ENCODE measurements at places on chromosomes 12 and 14.
A peak's percentile ranks its signal among the peaks of the same experiment; 100 is the strongest.

GRCh38 chr12:6765634-6766581 is at the start of gene PTMS:
PTMS (plus strand) TSS chr12:6766363; CDS start chr12:6766706, 343 bp downstream.
- peak; percentile 36 for DNase-seq

GRCh38 chr12:56677680-56678079 is 10.4 kb downstream of the PTGES3 start:
- DNase-seq = no peak

DNA sequence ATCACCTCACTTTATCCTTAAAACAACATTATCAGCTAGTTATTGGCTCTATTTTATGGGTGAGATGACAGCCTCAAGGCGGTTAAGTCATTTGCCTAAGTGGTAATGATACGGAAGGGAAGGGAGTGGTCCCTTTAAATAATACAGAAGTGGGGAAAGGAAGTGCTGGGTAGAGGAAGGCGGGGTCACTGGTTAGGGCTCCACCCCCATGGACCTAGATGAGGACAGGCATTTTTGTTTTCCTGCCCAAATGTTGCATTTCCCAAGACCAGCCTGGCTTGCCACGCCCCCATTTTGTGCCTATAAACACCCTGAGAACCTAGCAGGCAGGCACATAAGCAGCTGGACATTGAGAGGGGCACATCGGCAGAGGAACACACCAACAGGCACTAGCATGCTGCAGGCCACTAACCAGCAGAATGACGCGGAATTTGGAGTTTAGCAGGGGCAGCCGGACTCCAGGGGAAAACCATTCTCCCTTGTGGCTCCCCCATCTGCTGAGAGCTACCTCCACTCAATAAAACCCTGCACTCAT is 100.9 kb downstream of the EPS8 start:
- no peak for DNase-seq

DNA sequence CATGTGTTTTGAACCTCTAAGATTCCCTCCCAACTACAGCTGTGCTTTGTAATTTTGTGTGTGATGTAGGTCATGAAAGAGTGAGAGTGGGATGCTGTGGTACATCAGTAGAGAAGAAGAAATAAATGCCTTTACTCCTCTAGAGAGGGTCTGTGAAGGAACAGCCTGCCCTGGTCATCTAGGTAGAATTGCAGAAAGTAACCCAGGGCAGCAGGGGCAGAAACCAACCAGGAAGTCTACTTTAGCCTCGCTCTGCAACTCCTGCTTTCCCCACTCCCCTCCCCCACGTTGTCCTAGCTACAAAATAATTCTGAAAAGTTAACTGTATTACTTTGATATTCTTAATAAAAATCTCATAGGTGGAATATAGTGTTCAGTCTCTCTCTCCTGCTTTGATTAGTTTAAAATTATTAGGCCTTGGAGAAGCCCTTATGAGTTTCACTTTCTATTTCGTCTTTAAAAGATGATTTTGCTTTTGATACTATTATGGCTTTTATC is 7.5 kb downstream of the TBK1 start:
- DNase-seq = no peak

- DNase-seq = no peak
These were observed 115.4 kb upstream of the KRAS start for GRCh38 chr12:25366122-25366521.

DNA sequence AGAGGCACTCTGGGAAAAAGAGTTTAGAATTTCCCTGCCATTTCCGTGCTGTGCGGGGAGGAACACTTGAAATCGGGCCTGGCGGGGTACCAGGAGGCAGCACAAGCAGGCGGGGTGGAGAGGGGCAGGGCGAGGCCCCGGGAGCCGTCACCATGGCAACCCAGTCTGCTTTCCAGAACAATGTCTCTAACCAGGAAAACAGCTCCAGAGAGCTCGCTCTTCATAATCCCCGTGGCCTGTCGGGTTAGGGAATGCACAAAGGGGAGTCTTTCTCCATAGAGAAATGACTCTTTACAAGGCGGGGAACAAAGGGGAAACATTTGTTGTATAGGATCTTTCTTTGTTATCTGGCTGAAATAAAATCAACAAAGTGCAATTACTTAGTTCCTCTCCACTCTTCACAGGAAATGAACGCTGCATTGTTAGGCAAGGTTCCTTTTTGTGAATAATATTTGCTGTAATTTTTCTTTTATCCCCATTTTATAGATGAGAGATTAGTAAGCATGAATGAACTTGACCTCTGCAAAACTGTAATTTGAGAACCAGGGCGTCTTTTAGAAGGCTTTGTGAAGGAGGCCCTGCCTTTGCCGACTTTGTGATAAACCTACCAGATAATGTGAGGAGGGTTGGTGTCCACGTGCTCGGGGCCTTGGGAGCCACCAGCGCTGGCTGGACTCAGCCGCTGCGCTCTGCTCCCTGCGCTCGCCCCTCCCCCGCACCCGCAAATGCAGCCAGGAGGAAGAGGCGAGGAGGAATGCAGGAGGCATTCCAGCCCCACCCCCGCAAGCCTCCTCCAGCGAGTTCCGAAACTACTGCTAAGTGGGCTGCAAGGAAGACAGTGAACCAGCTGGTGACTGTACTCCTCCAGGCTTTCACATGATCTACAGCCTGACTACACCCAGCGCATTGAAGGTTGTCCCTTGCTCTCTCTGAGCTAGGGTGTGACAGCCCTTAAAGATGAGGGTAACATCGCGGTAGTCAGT is 105.2 kb upstream of the ATF7IP start:
- no peak for DNase-seq

- DNase-seq = peak; percentile 56
These were observed 20.1 kb upstream of the CCDC63 start for GRCh38 chr12:110826592-110827200.

- DNase-seq = peak; percentile 31
These were observed 10.3 kb downstream of the EXOC3L4 start for GRCh38 chr14:103104654-103105452.

- no peak for DNase-seq
These were observed 13.7 kb downstream of the PGF start for GRCh38 chr14:74941676-74942097.

GRCh38 chr14:35631071-35631805 is 97.3 kb downstream of the INSM2 start:
- no peak for DNase-seq

DNA sequence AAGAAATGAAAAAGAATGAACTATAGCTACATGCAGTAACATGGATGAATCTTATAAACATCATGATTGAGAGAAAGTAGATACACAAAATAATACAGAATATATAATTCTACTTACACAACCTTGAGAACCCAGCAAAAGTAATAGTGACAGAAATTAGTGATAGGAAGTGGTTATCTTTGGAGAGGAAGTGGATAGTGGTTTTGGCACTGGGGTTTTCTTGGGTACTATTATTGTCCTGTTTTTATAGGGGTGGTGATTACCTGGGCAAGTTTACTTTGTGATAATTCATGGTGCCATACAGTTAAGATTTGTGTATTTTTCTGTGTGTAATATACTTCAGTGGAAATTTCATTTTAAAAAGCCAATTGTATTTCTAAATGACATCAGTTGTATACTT is 352.7 kb downstream of the AEBP2 start:
- DNase-seq = no peak

- DNase-seq = no peak
These were observed 15.5 kb downstream of the PKP2 start for GRCh38 chr12:32881107-32881506.

DNA sequence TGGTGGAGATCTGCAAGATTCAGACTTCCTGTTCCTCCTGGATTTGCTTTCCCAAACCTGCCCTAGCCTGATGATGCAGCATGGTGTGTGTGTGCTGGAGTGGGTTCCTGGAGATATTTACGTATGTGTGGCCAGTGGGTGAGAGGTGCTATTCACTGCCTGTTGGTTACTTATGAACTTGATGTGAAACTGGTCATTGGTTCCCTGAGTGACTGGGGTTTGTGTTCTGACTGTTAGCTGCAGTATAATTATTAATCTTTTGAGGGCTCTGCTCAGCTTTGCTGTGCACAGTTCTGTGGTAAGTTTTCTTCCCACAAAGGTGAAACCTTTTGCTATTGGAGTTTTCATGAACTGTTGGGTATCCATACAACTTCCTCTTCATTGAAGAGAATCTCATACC is 541.8 kb upstream of the FBXO33 start:
- DNase-seq = no peak

DNA sequence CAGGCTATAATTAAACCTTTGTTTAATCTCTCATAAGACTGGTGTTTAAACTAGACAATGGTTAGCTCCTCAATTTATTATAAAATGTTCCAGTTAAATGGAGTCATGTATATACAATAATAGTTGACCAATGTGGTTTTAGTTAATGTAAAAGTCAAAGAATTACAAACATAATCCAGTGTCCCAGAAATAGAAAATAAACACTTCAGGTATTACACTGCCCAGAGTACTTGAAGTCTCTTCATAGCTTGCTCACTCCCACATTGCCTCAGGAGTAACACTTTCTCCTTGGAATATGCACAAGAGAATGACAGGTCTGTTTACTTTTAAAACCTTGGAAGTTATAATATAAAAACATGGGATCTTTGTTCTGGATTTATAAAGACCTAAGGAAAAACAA is 60.5 kb downstream of the SLC38A1 start:
- no peak for DNase-seq

GRCh38 chr12:6341417-6342139 is at the start of gene TNFRSF1A:
TNFRSF1A (minus strand) TSS chr12:6342076; CDS start chr12:6341814, 262 bp downstream.
- DNase-seq = peak; percentile 36

- no peak for DNase-seq
These were observed 6.4 kb upstream of the NKX2-8 start for GRCh38 chr14:36588788-36589187.

DNA sequence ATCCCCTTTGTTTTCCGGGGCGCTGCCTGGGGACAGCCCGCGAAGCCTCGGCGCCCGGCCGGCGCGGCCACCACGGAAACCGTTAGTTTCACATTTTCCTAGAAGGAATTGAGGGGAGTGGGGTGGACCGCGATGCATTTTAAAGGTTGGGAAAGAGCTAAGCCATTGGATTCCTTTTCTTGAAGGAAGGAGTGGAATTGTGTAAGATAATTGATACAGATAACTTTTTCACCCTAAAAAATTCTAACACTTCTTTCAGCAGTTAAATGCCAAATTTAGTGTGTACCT is 137.1 kb downstream of the MON2 start:
- no peak for DNase-seq

DNA sequence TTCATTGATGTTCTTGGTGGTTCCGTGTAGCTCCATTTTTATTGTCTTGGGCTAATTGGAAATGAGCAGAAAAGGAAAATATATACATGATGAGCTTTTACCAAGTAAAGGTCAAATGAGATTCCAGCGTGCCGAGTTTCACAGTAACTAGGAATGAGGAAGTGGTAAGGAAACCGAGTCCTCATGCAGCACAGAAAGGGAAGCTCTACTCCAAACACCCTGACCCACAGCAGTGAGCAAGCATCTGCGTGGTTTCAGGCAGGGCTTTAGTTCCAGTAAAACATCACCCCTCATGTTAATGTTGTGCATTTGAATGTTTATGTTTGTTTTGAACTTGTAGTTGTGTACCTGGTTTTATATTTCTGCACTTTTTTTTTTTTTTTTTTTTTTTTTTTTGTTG is 208.0 kb downstream of the SLC41A2 start:
- DNase-seq = no peak

- DNase-seq = no peak
These were observed 321.1 kb upstream of the STXBP6 start for GRCh38 chr14:25371068-25371467.

Measured in NK-92 treated with Interleukin-12 subunit alpha and Interleukin-12 subunit beta, amount 100 ng/mL, for 24 hours (cell line).